NCI-H1417 treated with DMSO at 0.1 percent for 48 hours (cell line): ENCODE measurements at places on chromosomes 11 and 22.
A peak's percentile ranks its signal among the peaks of the same experiment; 100 is the strongest.

DNA sequence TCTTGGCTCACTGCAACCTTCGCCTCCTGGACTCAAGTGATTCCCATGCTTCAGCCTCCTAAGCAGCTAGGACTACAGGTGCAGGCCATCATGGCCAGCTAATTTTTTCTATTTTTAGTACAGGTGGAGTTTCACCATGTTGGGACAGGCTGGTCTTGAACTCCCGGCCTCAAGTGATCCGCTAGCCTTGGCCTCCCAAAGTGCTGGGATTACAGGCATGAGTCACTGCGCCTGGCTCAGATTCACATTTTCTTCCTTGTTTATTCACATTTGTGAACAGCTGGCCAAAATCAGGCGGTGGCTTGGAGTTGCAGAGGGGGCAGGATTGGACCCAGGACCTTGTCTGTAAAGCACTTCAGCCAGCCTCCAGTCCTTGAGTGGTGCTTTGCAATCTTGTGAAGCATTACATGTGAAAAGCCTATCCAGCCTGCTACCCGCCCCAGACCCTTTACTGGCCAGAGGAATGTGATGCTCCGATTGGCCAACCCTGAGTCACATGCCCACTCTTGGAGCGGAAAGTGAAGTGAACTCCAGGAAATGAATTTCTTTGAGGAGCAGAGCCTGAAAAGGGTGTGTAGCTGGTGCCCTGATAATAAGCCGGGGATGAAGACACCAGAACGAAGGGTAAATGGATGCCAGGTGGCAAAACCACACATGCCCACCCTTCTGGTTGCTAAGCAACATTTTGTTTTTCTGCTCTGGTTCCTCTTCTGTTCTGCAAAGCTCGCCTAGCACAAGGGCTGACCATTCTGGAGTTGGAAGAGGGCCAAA lies 62.6 kb upstream of the PTPRJ start:
- DNase-seq = peak; percentile 24

- DNase-seq = no peak
These were observed 18.2 kb downstream of the RFPL3 start for GRCh38 chr22:32375678-32376450.

- no peak for DNase-seq
These were observed 20.1 kb downstream of the SYT7 start for GRCh38 chr11:61560751-61561150.

DNA sequence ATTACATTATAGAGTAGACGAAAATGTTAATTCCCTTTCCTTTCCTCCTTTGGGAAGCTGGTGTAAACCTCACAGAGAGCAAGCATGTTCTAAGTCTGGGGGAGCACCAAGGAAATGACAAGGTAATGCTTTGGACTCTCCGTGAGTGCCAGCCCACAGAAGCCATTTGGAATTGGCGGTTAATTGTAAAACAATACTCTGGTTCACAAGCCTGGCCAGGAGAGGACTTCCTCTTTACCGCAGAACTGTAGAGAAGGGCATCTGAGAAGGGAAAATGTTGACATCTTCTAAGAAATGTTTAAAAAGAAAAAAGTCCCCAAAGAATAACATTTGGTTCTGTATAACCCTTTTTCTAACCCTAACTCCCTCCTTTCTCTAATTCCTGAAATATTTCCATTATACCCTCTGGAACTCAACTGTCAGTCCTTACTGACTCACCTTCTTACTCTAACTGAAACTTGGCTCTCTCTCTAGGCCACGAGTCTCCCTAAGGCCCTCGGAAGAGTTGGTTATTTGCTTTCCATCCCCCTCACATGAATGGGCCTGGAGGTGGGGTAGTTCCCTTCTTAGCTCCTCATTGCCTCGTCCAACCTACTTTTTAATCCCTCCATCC lies 379.8 kb downstream of the SOX6 start:
- no peak for DNase-seq

GRCh38 chr11:6520265-6520664 lies 23.2 kb downstream of the DNHD1 start:
- DNase-seq = no peak

DNA sequence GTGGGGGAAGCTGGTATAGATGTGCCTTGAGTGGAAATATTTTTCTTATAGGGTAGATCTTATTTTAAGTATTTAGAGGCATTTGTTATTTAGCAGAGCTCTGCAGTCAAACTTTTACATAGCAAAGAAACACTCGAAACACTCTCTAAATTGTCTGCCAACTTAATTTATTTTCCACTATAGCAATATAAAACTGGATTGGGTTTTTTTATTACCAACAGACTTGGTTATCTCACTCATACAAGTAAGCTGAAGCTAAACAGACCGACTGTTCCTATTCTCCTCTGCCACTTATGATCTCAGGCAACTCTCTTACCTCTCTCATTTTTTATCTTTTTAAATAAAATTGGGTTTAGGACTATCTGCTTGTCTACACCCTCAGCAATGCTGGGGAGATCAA lies 4.6 kb downstream of the RAB38 start:
- DNase-seq = no peak

- DNase-seq = no peak
These were observed at the start of gene LRRC32 for GRCh38 chr11:76670485-76671236. Gene LRRC32 (minus strand): TSS chr11:76670747. CDS start chr11:76665954, 4,793 bp downstream.

DNA sequence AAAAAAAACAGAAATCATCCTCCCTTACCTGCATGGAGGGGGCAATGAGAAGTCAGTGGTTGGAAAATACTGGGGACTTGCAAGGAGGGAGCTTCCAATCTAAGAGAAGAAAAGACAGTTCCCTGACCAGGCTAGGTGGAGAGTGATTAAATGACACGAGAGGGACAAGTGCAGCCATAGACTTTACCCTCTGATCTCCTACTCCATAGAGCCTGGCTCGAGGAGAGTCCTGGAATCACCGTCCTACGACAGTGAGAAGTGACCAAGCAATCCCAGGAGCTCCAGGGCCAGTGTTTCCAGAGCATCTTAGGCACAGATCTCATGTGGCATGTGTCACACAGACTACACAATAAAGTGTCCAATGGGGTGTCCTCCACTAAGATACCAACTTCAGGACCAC lies 25.7 kb downstream of the MYH9 start:
- DNase-seq = no peak

DNA sequence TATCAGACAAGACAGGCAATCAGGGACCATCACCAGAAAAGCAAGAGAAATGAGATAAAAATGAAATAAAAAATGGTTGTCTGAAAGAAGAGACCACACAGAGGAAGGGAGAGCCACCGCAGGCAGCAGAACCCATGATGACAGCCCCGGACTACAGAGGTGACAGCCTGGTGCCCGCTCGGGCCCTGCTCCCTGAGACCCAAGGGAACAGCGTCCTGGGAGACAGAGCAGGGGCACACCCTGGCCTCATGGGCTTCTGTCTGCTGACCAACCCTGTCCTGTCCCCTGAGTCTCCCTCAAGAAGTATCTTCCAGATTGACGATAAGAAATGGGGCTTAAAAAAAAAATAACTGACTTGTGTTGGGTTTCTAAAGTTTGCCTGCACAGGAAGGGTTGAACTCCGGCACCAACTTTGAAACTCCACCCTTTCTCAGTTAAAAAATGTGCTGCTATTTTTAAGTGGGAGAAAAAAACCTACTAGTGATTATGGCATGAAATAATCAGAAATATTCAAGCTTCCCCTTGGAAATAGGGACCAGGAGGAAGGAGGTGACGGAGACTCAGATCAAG lies 70.1 kb upstream of the TTLL12 start:
- no peak for DNase-seq

DNA sequence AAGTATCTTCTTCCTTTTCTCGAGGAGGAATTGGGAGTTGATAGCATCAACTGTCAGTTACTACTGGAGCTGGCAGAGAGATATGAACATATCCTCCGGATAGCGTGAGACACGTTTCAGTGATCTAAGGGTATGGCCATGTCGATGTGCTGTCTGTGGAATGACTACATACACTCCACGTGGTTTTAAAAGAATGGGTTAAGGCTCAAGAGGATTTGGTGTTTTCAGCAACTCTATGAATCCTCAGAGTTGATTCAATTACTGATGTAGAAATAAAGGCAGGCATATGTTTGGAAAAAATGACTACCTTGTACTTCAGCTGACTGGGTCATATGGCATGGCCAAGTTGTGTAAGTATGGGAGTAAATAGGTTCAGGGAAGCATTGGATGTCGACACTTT lies 22.9 kb downstream of the MMP13 start:
- no peak for DNase-seq

GRCh38 chr11:20021212-20021611 lies 139.1 kb downstream of the DBX1 start:
- no peak for DNase-seq

GRCh38 chr11:92451063-92451462 lies 226.4 kb downstream of the FAT3 start:
- DNase-seq = no peak
